Hematopoietic multipotent progenitor cell treated with erythropoietin and hydrocortisone succinate and interleukin-3 and kit ligand, for 8 days (in vitro differentiated cells): ENCODE measurements at places on chromosomes 11 and 22.

DNA sequence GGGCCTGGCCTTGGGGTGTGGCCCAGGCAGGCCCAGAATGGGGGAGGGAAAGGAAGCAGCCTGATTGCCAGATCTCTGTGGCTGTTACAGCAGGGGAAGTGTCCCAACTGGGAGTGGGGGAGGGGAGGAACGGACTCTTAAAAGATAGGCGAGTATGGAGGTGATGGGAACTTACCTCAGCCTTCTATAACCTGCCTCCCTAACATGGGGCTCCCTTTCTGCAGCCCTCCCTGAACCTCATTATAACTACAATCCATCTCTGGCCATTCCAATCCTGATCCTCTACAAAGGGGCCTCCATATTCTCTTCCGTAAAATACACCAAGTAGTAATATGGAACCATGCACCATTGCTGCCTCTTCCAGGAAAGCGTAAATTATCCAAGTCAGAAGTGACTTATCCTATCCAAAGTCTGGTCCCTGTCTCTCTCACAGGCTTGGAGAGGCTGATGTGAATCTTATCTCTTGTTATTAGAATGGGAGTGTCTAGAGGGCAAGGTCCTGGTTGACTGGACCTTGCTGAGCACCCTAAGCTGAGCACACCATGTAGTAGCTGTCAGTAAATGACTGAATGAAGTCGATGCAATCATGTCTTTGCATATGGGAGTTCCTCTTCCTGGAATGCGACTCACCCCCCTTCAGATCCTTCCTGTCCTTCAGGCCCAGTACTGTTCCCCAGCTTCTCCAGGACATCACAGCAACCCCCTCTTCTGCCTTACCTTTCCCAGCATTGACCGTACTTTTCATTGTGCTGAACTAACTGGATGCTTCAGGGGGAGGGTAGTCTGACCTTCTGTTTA, 5.9 kb downstream of the RHOG start:
- DNase-seq: peak; percentile 94

DNA sequence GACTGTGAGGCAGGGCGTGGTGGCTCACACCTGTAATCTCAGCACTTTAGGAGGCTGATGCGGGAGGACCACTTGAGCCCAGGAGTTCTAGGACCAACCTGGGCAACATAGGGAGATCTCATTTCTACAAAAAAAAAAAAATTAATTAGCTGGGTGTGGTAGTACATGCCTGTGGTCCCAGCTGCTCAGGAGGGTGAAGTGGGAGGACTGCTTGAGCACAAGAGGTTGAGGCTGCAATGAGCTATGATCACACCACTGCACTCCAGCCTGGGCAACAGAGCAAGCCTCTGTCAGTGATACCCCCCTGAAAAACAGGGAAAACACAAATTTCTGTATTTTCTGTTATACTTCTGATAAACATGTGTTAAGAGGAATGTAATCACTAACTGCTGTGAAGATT, 57.8 kb upstream of the ARHGAP32 start:
- DNase-seq: no peak

GRCh38 chr11:115391160-115391559, 113.1 kb downstream of the CADM1 start:
- DNase-seq: no peak

DNA sequence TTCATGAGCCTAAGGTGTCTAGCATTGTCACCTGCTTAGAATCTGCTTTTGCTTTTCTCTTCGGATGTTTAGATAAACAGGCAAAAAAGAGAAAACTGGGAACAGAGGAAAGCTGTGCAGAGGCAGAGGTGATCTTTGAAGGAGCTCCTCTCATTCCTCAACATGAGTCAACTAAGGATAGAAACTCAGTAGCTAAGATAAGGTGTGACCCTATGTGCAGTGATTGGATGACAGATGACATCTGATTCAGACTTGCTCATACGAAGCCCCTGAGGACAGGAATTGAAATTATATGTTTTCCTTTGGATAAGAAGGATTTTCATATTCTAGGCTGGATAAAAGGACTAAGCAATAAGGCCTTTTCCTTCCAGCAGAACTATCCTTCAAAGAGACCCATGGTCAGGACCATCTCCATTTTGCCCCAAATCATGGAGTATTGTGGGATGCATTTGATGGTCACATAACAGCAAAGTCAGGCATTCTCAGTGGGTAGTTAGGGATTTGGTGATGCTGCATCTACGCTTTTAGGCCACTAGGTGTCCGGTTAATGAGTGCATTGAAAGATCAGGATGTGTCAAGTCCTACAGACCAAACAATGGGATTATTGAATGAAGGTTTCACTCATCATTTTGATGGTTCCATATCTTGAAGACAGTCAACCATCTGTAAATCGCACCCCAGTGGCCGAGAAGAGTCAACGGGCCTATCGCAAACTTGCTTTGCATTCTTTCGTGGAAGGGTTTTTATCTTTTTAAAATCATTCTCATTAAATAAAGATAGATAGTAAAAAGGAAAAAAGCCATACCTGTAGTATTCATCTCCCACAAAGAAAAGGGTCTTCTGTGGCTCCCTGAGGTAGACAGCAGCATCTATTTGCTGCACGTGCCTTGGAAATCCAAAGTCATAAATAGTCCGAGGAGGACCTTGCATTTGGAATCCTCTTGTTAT, 32.2 kb downstream of the MMP20 start:
- peak; percentile 13 for DNase-seq

GRCh38 chr22:43160497-43161126, 9.3 kb downstream of the TSPO start:
- no peak for DNase-seq

DNA sequence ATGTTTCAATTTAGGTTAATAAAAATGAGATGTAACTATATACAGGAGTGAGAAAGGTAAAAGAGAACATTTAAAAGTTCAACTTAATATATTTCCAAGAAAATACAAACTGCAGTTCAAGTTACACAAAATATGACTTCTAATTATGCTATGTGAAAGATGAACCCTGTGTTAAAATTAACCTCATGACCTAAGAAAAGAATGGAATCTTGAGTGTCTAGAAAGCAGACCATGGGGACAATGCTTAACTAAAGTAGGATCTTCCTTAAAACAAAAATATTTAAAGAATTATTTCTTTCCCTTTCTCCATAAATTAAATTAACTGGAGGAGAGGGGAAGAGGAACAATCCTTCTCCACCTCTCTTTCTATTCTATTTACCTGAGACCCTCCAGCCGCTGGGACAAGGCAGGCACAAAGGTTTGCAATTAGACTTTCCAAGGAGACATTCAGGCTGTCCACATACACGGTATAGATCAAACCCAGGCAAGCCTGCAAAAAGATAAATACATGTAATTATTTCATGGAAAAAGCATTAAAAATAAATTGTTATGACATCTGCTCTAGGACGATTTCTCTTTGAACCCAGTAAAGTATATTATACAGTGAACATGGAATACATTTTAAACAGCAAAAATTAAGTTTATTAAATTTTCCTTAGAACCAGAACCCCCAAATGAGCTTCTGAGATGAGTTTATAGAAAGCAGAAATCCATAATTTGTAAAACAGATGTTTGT, 264.5 kb downstream of the SBF2 start:
- no peak for DNase-seq

- no peak for DNase-seq
Observed at GRCh38 chr11:127679816-127680545, 679.4 kb upstream of the KIRREL3 start.

GRCh38 chr11:58807343-58807742, 37.2 kb downstream of the GLYATL2 start:
- no peak for DNase-seq

DNA sequence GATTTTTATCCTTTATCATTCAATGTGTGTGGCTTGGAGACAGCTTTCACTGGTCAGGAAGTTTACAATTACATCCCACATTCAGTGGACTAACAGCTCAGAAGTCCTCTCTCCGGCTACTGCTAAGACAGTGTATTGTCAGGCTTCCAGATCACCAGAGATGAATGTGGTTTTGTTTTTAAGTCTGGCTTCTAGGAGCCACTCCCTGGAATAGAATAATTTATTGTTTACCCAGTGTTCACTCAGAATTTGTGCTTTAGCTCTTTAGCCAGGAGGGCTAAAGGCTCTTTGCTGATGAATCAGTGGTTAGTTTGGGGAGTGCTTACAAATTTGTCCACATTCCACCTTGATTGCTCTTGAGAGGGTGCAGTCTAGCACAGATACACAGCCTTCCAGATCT, 26.5 kb downstream of the TRIM77 start:
- no peak for DNase-seq

- DNase-seq: peak; percentile 77
Observed at GRCh38 chr11:74702383-74703007, 28.7 kb downstream of the CHRDL2 start.

- no peak for DNase-seq
Observed at GRCh38 chr22:42111798-42112197, 18.8 kb downstream of the CYP2D6 start.

DNA sequence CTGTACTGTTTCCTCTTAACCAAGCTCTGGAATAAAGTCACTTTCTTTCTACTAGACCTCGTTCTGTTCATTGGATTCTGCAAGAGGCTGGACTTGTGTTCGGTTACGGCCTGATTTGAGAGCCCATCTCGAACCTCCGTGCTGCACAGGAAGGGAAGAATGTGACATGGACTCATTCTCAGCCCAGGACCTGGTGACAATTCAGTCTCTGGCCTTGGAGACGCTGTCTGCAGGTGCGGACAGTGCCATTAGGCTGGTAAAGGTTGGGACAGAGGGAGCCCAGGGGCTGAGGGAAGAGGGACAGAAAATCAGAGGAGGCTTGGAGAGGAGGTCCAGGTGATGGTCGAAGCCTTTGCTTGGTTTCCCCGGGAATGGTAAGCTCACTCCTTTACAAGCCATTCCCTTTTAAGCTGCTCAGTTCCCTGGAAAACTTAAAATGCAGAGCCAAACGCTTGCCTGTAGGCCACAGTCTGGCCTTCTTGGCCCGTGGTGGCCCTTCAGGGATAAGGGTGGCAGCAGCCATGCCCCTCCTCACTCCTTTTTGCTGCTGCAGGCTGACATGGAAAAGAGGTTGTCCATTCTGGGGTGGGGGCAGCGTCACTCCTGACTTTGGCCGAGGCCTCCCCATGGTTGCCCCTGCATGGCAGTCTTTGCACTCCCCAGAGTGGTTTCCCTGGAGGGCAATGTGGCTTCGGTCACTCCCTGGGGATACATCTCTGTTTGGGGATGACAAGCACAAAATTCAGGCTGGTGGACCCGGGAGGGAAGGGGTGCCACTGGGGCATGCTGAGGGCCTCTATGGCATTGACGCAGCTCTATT, 52.3 kb downstream of the SHISAL1 start:
- DNase-seq: no peak

- DNase-seq: no peak
Observed at GRCh38 chr11:101996111-101996510, 51.1 kb upstream of the CFAP300 start.

DNA sequence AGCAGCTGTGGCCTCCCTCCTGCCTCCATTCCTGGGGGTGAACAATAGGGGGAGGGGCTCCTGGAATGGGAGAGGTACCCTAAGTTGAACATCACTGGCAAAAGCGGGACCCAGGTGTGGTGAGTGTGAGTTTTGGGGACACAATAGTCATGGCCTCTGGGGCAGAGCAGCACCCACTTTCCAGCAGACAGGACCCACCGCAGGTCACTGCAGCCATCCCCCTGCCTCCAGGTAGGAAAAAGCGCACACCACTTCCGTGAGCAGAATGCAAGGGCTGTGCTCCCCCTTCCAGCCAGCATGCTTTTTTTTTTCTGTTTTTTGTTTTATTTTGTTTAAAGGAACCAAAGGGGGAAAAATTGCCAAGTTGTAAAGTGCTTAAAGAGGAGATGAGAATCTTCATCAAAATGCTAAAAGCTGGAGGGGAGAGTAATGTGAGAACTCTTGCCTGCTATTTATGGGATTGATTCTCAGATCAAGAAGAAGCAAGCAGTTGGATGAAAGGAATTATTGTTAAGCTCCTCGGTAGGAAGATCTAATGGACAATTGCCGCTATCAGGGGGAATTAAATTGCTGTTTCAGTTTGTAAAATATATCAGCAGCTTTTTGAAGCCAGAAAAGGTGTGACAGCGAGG, 152.9 kb downstream of the FEZ1 start:
- DNase-seq: no peak

GRCh38 chr22:31177420-31178162, 17.6 kb downstream of the RNF185 start:
- DNase-seq: no peak
